ENCODE measurements at places on chromosomes 3 and 15.

DNA sequence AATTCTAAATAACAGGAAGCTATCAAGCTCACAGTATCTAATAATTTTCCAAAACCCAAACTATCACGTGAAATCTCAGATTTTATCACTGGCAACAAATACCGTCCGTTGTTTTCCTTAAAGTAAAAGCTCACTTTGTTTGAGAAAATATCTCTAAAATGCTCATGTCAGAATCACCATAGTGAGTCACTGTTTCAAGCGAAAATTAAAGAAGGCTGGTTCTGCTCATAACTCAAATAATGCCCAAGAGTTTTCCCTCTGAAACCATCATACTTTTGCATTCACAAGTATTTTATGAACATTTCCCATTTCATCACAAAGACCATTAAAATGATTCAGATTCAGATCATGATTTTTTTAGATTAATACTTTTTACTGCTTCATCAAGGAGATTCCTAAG, 50.6 kb downstream of the TBL1XR1 start:
- no peak for DNase-seq

- DNase-seq: no peak
Observed at GRCh38 chr3:56654460-56654859, 28.6 kb downstream of the TASOR start.

GRCh38 chr3:30352410-30353318, 253.7 kb upstream of the TGFBR2 start:
- no peak for DNase-seq

GRCh38 chr15:67878712-67879206, 38.9 kb upstream of the RNU6-1 start:
- DNase-seq: no peak

- no peak for DNase-seq
Observed at GRCh38 chr3:39068556-39068955, 16.7 kb downstream of the WDR48 start.

DNA sequence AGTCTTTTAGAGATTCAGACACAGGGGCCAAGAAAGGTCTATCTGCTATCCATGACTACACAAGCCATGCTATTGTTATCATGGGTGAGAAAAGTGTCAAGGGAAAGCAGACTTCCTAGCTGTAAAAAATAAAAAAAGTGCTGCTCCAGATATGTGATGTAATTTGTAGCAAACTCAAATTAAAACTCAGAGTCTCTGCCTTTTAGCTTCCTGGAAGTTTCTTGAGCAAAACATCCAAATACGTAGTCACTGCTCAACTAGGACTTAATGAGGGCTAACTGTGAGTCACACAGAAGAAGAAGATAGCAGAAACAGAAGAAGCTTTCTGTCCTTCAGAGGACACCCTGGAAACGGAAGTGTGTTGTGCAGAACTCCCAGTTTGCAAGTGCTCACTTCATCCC, 393.4 kb upstream of the NR2F2 start:
- DNase-seq: no peak

- no peak for DNase-seq
Observed at GRCh38 chr3:39255503-39256325, 24.1 kb downstream of the CX3CR1 start.

DNA sequence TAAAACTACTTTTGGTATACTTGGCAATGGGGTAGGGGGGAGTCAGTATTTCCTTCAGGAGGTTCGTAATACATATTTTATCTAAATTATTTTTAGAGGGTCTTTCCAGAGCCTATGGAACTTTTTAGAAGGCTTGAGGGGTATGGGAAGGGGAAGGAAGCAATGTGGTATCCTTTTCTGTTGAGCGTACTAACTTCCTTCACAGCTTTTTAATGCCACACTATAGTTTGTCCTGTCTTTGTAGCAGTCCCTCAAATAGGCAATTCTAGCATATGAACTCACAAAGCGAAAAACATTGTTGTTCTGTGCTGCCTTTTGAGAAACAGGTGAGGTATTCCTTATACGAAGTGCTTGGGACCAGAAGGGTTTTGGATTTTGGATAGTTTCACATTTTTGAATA, 22.3 kb upstream of the P2RY13 start:
- DNase-seq: no peak

DNA sequence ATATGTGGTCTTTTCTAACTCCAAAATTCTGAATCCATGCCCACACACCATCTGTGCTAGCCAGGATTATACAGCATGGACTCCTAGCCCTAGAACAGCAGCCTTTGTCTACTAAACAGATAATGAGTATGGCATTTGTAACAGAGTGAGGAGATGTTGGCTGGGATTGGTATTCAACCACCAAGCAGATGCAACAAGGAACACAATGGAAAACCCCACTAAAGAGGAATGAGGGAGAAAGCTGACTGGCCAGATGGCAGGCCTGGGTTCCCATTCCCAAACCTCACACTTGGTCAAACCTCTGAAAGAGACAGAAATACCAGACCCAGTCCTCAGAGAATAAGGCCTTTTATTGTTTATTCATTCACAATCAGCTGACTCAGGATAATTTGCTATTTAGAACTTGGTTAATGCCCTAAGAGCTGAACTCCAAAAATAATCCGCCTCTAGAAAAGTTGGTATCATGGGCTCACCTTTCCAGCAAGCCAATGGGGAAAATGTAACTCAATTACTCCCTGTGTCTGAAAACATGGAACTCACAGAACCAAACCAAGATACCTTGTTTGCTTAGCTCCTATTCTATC, 145.6 kb downstream of the LRRC3B start:
- DNase-seq: no peak

- DNase-seq: no peak
Observed at GRCh38 chr15:77525400-77525811, 104.7 kb downstream of the HMG20A start.

GRCh38 chr15:95068701-95069521, 837.5 kb downstream of the MCTP2 start:
- DNase-seq: no peak

- DNase-seq: no peak
Observed at GRCh38 chr15:88089024-88089620, 167.4 kb downstream of the NTRK3 start.

DNA sequence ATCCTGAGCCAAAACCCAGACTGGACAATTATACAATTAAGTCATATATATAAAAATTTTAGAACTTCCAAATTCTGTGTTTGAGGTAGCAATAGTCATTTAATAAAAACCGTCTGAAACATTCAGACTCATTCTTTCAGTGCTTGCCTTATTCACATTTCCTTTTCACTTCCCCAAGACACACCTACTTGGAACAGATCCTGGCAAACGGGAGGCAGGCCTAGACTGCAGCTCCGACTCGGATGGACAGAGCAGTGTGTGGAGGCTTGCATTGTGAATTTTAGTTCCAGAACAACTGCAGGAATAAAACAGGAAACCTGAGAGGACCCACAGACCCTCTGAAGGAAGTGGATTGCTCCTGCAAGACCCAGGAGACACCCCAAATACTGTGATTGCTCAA, 341.4 kb downstream of the CNTN3 start:
- DNase-seq: no peak

DNA sequence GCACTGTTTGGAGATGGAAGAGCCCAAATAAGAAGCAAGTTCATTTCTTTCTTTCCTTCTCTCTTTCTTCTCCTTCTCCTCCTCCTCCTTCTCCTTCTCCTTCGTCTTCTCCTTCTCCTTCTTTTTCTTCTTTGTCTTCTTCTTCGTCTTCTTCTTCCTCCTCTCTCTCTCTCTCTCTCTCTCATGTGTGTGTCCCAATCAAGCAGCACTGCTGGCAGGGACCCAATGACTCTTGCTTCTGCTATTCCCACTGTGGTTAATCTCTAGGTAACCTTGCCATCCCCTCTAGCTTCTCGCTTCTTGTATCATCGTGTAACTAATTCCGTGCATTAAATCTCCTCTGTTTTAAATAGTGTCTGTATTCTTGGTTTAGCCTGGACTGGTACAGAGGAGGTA, 26.1 kb upstream of the ZNF280D start:
- DNase-seq: no peak

- no peak for DNase-seq
Observed at GRCh38 chr3:194100856-194101390, 35.0 kb upstream of the HES1 start.

GRCh38 chr3:156918746-156919145, 92.6 kb downstream of the LEKR1 start:
- DNase-seq: no peak

DNA sequence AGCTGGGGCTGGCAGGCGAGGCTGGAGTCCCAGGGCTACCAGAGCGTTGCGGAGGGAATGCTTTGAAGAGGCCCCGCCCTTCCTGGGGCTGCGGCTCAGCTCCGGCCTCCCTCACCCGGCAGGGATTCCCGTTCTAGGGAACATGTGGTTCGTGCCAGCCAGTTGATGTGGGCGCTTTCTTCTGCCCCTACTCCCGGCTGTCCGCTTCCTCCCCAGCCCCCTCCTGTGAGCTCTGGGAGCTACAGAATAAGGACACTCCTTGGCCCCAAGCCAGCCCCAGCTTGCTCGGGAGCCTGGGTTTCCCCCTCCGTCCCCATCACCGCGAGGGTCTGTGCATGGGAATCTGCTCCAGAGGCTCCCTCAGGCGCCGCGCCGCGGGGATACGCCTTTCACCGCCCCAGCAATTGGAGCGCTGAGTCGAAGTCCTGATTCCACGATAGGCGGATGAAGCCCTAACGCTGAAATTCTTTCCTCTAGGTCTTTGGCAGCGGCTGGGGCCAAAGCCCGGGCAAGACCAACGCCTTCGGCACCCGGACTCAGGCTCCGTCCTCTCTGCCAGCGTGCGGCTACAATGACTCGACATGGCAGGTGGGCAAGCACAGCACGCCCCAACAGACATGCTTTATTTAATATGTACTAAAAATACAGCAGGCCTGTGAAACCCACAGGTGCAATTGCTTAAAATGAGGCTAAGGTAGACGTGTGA, 69.5 kb downstream of the KLF15 start:
- DNase-seq: peak; percentile 75
